ENCODE measurements at places on chromosomes 2 and 18.
A peak's percentile ranks its signal among the peaks of the same experiment; 100 is the strongest.

- peak; percentile 9 for DNase-seq
Measured at GRCh38 chr2:69914164-69914949, 552 bp upstream of the MXD1 start.

DNA sequence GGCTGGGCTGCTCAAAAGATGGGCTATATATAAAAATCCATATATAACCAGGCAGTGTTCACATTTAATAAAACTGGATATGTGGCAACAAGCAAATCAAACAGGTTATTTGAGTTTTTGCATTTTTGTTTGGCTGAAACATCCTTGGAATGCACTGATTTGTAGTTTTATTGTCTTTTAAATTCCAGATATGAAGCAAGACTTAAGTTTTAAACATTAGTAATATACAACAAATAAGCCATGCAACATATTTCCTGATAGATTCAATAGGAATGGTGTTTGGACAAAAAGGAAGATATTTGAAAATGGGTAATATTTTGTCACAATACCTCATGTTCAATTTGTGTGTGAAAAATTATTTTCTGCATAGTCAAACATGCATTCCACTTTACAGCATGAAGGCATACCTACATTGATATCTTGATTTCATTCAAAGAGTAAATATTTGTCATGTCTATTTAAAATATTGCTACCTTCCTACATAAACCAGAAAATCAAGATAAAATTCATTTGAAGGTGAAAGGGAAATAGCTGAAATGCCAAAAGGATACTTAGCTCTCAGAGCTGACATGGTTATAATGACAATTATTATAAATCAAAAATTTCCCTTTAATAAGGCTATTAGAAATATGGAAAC, 132.3 kb upstream of the NETO1 start:
- no peak for DNase-seq

DNA sequence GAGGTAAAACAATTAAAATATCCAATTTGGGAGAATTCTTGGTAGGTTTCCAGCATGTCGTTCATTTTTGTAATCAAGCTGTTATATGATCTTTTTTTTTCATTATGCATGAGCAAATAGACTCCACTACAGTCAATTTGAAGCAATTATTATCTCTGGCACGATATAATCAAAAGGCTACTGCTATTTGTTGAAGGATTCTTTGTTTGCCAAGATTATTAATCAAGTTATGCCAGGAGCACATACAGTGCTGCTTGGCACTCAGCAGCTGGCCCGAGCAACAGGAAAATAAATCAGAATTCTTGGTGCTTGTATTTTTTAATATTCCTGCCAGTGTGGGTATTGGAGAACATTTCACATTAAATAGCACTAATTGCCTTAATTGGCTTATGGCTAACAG, 279.5 kb downstream of the RND3 start:
- DNase-seq: no peak

DNA sequence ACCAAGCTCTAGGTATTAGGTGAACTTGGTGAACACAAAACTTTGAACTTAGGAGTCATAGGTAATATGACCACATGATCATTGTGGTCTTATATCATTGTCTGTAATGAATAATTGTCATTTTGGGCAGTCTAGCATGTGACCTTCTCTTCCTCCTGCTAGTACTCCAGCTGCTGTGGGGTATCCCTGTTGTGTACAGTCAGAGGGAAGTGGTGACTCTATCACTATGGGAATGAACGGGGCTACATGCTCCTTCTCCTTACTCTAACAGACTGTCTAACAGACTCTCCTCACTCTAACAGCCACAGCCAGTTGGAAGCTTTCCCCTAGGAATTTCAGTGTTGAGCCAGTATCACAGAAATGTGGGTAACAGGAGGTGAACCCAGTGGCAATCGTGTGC, 68.2 kb upstream of the NEDD4L start:
- DNase-seq: peak; percentile 3

- no peak for DNase-seq
Measured at GRCh38 chr2:177984749-177985148, 87.8 kb downstream of the PDE11A start.

DNA sequence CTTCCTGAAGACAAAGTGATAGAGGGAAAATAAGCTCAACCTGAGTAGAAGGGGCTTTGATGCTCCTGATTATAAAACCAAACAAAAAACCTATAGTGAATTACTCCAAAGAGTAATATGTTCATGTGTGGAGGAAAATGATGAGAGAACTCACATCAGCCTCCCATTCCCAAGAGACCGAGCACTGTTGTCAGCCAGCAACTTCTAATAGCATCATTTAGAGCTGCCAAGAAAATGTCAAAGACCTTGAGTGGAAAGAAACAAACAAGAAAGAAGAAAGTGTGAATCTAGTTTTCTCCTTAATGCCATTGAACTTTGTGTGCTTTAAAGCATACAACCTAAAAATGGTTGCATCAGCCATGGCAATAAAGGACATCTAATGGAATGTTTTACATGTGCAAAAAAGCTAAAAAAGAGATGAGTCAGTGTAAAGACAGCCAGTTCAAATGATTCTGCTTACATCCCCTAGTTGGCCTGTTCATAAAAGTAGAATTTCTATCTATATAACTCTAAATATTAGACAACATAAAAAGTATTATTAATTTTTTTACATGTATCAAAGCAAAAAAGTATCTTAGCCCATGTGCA, 1066.2 kb downstream of the TDRD15 start:
- DNase-seq: no peak

DNA sequence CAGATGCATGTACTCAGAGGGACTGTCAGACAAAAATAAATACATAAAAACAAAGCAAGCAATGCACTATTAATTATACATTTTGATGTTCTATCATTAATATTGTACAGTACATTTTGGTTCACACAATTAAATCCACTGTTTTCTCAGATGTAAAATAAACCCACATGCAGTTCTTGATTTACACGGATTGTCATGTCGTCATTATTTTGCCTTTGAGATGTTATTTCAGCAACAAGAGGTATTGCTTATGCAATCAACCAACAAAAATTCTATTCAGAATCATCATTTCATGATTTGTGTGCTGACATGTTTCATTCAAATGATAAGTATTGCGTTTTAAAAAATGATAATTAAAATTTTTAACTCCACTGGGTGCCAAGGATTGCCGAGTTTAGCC, 79.2 kb downstream of the TSHZ1 start:
- no peak for DNase-seq

GRCh38 chr2:204948822-204949221, 403.5 kb downstream of the PARD3B start:
- no peak for DNase-seq

- DNase-seq: no peak
Measured at GRCh38 chr2:68342470-68342869, 22.6 kb upstream of the PLEK start.

GRCh38 chr2:9230881-9231280, 24.3 kb downstream of the ASAP2 start:
- no peak for DNase-seq

- no peak for DNase-seq
Measured at GRCh38 chr2:200810998-200811332, 745 bp upstream of the BZW1 start.

DNA sequence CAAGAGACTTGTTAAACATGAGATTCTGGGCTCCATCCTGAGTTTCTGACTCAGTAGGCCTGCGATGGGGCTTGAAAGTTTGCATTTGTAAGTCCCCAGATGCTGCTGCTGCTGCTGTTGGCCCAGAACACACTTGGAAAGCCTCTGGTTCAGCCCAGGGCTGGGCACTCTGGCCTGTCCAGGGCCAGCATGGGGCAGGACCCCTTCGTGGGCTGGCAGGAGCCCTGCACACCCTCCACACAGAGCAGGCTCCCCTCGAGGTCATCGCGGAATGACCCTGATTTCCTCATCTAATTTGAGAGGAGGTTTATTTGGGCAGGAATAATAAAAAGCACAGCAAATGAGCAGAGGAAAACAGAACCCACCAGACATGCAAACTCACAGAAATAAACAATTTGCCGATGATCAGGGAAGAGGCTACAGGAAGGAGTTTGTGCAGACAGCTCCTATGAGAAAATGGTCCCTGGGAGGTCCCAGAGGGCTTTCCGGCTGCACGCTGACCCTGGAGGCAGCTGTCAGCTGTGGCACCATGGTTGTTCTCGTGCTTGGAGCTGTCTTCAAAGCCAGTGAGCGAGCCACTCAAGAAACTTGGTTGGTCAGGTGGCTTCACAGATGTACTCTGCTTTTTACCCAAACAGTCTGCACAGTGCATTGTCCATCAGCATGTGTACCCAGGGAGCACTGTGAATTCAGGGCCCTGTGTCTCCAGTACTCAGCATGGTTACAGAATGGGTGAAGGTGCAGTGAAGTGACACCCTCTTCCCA, 119.3 kb downstream of the GLI2 start:
- DNase-seq: no peak

- DNase-seq: no peak
Measured at GRCh38 chr2:240347373-240347940, 88.0 kb upstream of the GPC1 start.

DNA sequence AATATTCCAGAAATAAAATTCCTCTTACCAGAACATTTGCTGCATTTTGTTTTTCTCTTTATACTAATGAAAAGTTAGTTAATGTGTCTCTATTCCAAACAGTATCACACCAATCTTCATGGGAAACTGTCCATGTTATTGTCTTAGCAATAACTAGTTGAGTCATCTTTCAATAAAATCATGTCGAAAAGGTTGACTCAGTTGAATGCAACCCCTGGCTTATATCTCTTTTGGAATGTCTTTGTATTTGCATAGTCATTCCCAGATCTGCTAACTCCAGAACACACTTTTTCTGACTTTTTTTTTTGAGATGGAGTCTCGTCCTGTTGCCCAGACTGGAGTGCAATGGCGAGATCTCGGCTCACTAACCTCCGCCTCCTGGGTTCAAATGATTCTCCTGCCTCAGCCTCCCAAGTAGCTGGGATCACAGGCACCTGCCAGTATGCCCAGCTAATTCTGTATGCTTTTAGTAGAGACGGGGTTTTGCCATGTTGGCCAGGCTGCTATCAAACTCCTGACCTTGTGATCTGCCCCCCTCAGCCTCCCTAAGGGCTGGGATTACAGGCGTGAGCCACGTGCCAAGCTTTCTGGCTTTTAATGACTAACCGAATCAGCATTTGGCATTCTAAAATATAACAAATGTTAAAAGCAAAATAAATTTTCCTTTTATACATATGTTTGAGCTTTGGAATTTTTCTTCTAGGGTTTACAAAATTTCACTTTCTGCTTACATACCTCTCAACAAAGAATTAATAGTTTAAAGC, 133.2 kb upstream of the GULP1 start:
- no peak for DNase-seq

DNA sequence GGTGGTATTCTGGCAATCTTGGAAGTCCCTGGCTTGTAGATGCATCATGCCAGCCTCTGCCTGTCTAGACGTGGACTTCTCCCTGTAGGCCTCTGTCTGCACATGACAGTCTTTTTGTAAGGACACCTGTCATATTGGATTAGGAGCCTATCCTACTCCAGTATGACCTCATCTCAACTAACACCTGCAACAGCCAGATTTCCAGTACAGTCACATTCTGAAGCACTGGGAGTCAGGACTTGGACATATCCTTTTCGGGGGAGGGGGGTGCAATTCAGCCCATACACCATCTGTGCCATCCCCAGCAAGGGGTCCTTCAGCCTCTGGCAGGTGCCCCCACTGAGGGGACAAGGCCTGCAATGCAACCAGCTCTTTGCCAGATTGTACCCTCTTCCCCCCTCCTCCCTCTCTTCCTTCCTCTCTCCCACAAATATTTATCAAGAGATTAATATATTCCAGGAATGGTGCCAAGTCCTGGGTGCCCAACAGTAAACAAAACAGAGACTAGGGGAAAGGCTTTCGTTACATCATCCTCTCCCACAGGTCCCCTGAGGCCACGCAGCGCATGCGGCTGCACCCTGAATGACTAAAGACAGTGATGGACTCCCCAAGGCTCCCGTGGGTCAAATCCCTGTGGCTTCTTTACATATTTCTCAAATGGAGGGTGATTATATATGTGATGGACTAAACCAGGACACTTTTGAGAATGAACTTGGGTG, 20.5 kb upstream of the MYCN start:
- DNase-seq: no peak

DNA sequence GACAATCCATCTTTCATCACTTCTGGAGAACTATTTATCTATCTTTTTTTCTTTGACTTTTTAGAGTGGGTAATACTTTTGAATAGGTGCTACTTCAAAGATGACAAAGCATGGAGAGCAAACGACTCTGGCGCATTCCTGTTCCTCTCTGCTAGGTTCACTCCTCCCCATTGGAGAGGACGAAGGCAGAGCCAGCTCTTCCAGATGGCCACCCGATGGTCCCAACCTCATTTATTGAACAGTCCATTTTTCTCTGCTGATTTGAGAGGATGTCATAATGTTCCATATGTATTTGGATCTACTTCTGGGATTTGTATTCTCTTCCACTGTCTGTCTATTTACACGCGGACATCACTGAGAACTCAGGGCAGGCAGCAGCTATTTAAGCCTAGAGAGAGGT, 284.3 kb upstream of the CXCR4 start:
- DNase-seq: no peak

DNA sequence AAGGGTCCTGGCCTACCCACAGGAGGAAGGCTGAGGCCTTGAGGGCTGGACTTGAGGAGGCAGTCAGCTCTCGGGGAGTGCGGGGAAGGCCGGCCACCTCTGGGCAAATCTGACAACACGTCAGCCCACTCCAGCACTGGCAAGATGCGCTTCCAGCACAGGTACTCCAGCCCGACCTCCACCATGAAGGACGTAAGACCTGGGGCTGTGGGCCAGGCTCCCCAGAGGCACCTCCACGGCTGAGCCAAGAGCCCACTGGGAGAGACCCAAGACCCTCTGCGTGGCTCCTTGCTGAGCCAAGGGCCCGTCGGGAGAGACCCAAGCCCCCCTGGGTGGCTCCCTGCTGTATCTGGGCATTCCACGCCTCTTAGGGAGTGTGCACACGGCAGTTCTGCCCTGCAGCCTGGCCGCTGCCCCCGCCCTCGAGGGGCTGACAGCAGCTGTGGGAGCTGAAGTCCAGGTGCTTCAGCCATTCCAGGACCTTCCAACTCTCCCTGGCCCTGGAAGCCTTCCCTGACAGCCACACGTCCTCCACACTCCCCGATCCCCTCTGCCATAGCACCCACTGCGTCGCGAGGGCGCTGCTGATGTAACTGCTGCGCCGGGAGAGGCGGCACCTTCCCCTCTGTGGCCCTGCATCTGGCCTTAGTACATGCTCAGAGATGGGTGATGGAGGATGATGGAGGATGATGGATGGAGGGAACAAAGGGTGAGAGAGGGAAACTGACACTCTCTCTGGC, 50.2 kb downstream of the BIN1 start:
- DNase-seq: no peak

- DNase-seq: no peak
Measured at GRCh38 chr18:44946529-44947113, 265.9 kb downstream of the SETBP1 start.

GRCh38 chr2:170155022-170155722, 22.8 kb upstream of the MYO3B start:
- no peak for DNase-seq
